ENCODE measurements at places on chromosomes 5 and 9.

DNA sequence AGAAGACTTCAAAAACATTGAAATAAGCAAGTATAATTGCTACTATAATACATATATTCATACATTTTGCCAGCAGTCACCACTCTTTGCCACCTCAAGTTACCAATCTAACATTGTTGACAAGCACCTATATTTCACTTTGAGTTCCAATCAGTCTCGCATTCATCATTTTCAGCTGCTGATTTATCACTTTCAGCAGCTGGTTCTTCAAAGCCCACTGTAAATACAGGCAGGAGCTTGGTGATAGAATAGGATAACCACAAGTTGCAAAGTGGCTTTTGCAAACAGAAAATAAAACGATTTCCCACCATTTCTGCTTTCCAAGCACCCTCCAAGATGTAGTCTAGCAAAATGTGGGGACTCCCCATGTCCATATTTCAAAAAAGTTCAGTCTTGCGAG, 114.2 kb upstream of the ITGA1 start:
- no peak for DNase-seq

DNA sequence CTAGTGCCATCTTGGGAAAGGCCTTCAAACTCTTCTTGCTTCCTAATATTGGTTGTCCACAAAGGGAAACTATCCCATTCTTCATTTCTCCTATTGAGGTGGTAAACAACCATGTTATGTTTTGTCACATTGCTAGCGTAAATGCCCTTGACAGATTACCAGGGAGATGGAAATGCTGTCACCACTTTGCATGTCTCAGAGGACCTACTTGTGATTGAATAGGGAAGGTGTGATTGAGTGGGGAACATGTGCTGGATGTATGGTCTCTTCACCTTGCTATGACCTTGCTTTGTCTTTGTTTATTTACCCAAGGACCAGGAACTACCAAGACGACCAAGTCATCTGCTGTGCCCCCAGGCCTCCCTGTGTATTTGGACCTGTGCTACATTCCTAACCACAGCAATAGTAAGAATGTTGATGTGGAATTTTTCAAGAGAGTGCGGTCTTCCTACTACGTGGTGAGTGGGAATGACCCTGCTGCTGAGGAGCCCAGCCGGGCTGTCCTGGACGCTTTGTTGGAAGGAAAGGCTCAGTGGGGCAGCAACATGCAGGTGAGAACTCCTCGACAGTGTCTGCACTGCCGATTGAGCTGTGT, 96.1 kb downstream of the MAP1B start:
- no peak for DNase-seq

DNA sequence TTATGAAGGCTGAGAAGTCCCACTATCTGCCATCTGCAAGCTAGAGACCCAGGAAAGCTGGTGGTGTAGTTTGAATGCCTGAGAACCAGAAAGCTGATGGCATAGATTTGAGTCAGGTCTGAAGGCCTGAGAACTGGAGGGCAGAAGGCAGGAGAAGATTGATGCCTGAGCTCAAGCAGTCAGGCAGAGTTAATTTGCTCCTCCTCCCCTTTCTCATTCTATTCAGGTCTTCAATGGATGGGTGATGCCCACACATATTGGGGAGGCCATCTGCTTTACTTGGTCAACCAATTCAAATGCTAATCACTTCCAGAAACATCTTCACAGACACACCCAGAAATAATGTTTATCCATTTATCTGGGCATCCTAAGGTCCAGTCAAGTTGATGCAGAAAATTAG, 87.6 kb upstream of the CPLX2 start:
- no peak for DNase-seq

- no peak for DNase-seq
Observed at GRCh38 chr9:123453076-123453667, 97.2 kb downstream of the CRB2 start.

DNA sequence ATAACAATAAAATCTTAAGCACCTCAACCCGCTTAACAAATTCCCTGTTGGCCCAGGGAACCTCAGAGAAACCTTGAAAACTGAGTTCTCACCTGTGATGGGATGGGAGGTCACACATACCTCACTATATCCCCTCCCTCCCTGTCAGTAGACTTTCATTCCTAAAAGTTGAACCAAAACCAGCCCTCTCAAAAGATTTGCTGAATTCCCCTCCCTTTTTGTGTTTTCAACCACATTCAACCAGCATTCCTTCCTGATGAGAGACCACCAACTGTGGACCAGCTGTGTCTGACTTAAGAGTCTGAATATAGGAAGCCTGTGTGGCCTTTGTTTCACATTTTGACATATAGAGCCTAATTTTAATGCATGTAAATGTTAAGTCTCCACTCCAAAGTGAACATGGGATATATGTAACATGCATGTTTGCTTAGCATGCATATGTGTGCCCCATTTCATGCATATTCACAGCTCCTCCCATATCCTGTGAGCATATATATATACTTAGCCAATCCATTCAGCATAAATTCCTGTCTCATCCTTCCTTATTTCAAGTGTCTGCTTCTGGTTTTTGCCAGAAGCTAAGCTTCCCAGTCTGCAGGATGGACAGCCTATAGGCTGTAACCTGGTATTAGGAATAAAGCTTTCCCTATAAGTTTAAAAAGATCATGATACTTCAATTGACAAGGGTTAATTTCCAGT, 604.6 kb downstream of the PTPRD start:
- no peak for DNase-seq

- no peak for DNase-seq
Observed at GRCh38 chr5:6448622-6449464, at the start of gene UBE2QL1. TSS of gene UBE2QL1 (plus strand) at chr5:6448859. CDS start at chr5:6448894, 35 bp downstream.

GRCh38 chr5:68894673-68895072, 199.1 kb upstream of the SLC30A5 start:
- no peak for DNase-seq

DNA sequence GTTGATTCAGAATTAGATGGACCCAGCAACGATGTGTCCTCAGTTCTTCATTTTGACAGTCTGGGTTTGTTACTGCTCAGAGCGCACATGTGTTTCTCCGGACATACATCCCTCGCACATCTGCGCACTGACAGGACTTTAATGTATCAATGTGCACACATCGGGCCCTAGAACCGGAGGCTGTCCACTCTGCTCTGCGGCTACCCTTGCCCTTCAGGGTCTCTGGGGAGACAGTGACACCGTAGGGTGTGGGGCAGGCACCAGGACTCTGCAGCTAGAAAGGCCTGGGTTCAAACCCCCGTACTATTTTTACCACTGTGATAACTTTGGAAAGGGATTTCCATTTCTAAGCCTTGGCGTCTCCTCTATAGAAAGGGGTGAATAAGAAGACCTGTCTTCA, 23.5 kb upstream of the LPCAT1 start:
- DNase-seq = no peak

DNA sequence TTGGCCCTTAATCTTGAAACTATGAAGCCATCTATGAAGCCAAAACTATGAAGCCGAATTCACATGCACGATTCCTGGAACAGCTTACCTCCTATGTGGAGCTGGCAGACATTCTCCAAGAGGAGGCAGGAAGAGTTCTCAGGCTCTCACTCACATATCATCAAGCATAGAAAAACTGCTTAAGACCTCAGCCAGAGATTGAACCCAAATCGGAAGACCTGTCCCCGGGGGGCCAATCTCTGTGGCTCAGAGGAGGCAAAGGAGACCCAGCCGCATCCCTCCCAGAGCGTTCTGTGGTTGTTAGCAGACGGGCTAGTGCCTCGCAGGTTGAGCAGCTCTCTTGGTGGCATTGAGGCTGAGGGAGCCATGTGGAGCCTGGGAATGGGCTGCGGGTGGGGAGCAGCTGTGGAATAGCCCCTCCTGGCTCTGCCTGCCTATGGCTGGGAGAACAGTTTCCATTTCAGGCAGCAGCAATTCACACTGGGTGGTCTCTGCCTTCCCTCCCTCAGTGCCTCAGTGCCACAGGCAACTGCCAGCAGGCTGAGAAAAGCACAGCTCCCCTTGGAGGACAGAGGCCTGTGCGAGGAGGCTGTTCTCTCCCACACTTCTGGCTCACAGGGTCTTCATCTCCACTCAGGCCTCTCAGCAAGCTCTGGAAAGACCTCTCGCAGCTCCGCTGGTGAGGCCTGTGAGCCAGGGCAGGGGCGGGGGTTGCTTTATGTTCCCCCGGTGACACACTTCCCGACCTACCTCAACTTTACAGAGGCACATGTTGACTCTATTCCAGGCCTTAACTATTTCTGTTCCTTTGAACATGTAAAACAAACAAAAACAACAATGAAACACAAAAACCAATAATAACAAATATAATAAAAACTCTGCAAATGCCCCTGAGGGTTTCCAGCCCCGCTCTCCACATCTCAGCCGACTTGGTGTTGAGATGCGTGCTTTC, 17.4 kb upstream of the TMEM174 start:
- DNase-seq = no peak

Data from AG04450 (cell line).